ENCODE measurements at places on chromosomes 13 and 19.

- no peak for DNase-seq
Observed at GRCh38 chr19:58395979-58396627, 647 bp downstream of the RNF225 start.

DNA sequence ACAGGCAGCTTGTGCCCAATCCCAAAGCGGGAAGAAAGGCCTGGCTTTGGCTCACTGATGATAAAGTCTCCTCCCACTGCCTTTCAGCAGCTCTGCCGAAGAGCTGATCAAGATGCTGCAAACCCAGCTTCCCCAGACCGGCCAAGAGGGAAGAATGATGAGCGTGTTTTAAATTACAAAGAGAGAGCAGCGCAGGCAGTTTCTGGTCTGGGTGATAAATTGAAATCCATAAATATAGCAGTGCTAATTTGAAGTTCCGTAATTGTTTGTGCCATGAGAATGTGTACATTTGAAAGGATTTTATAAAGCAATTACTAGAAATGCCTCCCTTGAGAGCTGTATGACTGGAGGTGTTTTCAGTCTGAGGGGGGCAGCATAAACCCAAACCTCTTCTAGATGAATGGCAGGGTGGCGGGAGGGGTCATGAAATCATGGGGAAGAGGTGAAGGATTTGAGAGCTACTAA lies 171.8 kb downstream of the STK24 start:
- no peak for DNase-seq

DNA sequence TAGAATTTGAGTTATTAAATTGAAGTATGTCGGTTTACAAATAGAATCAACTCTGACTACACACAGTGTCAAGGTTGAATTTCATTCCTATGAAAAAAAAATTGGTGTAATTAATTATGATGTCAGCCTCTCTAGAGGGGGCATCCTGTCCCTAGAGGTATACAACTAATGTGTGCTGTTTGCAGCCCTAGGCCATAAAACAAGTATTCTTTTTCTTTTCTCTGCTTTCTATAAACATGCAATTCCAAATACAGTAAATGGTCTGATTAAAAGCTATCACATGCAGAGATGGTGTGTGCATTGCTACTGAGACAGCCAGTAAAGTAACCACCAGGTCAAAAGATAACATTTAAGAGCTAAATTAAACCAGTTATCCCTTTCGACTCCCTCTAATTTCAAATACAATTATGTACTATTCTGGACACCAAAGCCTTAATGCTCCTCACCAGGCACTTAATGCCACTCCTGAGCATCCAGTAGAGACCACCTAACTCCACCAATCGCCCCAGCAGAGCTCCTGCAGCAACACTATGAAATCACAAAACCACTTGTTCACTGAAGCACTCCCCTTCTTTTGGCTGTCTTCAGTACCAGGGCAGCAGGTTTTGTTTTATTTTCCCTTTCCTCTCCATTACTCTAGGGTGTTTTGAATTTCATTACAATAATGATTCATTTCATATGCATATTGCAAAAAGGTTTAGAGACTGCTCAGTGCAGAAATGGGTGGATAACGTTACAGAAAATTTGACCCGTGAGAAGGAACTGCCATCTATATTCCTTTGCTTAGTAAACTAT lies 426.9 kb downstream of the PCDH9 start:
- no peak for DNase-seq

- no peak for DNase-seq
Observed at GRCh38 chr13:35211949-35212348, 264.5 kb downstream of the MAB21L1 start.

GRCh38 chr13:51601601-51602565 lies 17.6 kb downstream of the WDFY2 start:
- no peak for DNase-seq

DNA sequence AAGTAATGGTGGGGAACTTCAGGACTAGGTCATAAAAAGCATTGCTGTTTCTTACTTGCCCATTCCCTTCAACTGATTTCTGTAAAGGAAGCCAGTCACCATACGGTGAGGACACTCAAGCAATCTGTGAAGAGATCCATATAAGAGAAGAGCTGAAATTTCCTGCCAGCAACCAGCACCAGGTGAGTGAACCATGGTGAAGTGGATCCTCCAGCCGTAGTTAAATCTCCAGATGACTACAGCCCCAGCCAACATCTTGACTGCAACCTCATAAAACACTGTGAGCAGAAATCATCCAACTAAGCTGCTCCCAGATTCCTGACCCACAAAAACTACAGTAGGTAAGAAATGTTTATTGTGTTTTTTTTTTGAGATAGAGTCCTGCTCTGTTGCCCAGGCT lies 3.8 kb upstream of the SLC6A16 start:
- DNase-seq = no peak
